ENCODE measurements at places on chromosomes 11 and 22.

DNA sequence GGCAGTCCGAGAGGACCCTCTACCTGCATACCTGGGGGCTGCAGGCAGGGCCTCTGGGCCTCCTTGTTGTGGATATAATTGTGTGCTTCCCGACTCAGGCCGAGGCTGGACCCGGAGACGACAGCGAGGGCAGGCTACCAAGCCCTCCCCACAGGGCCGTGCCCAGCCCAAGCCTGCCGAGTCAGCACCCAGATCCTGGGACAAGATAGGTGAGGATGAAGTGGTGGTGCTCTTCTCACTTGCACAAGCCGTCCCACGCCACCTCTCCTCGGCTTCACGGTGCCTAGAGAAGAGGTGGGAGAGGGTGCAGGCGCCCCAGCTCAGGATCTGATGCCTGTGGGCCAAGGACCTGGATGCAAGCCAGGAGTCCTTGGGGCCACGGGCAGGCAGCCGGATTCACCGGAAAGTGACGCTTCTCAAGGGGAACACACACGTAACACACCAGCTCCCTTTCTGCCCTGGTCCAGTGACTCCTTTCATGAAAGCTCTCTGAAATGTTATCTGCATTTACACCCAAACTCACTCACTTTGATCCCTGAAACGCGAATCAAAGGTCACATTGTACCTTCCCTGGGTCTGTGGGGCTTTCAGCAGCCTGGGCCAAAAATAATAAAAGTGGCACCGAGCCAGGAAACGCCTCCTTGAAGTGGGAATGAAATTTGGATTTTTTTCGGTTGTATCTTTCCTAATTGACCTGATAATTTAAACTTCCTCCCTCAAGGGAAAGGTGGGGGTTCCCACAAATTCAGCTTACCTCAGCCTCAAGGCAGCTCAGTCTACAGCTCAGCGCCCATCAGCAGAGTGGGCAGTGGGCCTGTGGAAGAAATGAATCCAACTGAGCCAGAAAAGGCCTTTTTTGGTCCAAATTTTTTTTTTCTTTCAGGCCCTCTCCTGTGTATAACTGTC is 1.1 kb upstream of the GNB1L start:
- no peak for DNase-seq

GRCh38 chr22:36445158-36445668 is 36.2 kb downstream of the TXN2 start:
- DNase-seq: no peak

- no peak for DNase-seq
Measured at GRCh38 chr11:31995525-31996094, 95.3 kb upstream of the RCN1 start.

DNA sequence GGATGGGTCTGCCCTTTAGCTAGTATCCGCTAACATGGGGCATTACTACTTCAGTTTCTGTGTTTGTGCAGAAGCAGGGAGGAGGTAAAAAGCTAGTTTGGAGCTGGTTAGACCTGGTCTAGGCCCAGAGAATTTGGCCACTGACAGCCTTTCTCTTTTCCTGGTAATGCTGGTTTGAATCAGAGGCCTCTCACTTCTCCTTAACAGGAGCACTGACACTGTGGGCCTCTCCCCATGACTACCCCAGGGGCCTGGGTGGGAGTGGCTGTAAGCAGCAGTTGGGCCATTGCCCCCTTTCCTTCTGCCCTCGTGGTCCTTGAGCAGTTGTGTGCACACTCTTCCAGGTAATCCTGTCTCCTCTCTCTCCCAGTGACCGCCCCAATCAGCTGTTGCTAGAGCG is 8.5 kb upstream of the SLC25A18 start:
- no peak for DNase-seq

DNA sequence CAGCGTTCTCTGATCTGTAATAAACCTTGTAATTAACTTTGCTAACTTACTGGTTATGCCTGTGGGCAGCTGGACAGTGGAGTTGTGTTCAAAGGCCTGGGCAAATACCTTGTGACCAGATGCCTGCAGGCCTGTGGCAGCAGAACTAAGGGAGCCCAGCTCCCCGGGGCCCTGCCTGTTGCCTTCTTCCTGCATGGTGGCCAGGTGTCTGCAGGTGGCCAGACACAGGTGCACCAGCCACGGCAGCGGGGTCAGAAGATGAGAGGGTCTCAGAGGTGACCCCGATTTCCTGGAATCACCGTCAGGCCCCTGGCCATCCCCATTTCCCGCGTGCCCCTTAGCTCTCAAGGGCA is 127.2 kb downstream of the OSBP2 start:
- DNase-seq: no peak

GRCh38 chr22:27905653-27906052 is 13.4 kb downstream of the PITPNB start:
- DNase-seq: no peak

DNA sequence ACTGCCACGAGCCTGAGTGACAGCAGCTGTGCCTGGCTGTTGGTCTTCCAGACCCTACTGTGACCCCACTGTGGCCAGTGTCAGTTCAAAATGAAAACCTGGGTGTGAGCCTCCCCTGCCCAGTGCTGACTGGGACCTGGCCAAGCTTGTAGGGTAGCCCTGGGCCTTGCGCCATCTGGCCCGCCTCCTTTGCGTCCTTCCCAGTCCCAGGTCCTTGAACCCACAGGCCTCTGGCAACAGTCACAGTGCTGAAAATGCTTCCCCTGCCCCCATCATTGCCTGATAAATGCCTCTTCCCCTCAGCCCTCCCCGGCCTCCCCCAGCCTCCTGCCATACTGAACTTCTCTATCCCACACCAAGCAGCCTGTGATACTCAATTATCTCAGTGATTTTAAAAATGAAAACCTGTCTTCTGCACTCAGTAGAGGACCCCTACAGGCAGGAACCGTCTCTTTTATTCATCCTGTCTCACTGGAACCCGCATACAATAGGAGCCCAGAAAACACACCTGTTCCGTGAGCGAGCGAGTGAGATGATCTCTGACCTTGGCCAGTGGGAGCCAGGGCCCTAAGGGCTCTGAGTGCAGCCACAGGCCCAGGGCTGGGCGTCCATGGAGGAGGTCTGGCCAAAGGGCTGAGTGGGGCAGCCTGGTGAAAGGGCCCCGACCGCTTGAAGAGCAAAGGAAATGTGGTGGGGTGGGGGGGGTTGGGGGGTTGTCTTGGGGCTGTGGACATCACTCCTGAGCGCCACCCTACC is 49.7 kb upstream of the TTLL12 start:
- no peak for DNase-seq

DNA sequence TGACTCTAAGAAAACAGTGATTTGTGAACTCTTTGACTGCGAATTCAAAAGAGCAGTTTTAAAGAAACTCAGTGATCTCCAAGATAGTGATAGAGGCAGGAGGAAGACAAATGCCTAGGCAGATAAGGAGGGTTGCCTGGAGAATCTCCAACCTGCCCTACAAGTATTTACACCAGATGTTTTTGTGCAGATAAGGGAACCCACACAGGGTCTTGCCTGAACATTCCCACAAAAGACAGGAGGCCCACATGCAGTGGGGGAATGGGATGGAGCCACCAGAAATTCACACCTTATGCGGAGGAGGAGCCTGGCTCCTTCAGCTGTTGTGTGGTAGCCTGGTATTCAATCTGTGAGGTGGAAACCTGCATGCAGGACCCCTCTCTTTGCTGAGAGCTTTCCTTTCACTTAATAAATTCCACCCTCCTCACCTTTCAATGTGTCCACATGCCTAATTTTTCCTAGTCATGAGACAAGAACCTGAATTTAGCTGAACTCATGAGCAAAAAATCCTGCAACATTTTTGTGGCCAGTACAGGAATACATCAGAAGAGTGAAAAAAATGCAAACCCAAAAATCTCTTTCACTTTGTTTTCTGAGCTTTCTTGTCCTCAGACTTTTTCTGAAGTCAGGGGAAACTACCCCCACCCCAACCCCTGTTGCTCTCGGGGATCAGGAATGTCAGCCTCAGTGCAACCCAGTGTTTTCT is 8.1 kb upstream of the GLYAT start:
- DNase-seq: no peak

GRCh38 chr11:83222499-83222898 is 29.0 kb downstream of the ANKRD42 start:
- DNase-seq: no peak

DNA sequence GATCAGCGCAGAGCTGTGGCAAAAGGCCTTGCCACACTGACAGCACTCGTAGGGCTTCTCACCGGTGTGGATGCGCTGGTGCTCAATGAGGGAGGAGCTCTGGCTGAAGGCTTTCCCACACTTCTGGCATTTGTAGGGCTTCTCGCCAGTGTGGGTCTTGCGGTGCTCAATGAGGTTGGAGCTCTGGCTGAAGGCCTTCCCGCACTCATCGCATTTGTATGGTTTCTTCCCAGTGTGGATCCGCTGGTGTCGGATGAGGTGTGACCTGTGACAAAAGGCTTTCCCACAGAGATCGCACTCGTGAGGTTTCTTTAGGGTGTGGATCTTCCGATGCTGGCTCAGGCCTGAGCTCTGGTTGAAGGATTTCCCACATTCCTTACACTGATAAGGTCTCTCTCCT is 6.9 kb downstream of the ZNF70 start:
- no peak for DNase-seq

- DNase-seq: no peak
Measured at GRCh38 chr22:20244691-20245576, 23.2 kb downstream of the RTN4R start.

DNA sequence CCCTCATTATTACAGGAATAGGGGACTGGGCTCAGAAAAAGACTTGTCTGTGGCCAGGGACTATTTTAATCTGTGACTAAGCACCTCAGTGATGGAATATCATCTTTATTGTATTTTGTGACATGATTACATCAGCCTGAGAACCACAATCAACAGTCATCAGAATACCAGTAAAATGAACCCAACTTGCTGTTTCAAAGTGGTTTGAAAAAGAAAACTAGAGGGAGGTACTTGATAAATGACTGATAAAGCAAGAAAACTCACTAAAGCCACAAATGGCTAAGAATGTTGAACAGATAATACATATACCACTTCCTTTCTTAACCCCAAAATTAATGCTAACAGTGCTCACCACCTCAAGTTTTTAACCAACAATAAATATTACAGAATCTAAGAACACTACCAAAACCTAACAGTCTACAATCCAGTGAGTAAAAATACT is 155.7 kb downstream of the ATG16L2 start:
- DNase-seq: no peak

DNA sequence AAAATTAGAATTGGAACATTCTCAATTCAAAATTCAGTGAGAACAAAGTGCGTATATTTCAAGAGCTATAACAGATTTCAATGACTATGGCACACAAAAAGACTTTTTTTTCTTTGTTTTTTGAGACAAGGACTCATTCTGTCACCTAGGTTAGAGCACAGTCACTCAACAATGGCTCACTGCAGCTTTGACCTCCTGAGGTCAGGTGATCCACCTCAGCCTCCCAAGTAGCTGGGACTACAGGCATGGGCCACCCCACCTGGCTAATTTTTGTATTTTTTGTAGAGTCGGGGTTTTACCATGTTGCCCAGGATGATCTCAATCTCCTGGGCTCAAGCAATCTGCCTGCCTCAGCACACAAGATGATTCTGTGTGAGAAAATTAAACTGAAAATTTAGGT is 51.5 kb downstream of the PIK3C2A start:
- DNase-seq: no peak

DNA sequence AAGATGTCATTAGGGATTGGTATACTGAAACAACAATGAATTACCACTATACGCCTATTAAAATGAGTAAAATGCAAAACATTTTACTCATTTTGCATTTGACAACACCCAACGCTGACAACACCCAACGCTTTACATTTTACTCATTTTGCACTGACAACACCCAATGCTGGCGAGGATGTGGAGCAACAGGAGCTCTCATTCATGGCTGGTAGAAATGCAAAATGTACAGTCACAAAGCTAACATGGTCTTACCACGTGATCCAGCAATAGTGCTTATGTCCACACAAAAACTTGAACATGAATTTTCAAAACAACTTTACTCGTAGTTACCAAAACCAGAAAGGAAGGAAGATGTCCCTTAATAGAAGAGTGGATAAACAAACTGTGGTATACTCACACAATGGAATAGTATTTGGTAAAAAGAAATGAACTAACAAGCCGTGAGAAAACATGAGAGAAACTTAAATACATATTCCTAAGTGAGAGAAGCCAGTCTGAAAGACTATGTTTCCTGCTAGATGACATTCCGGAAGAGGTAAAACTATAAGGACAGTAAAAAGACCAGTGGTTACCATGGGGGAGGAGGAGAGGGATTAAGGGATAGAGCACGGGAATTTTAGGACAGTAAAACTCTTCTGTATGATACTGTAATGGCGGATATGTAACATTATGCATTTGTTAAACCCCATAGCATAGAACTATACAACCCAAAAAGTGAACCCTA is 11.4 kb upstream of the MSANTD2 start:
- no peak for DNase-seq

DNA sequence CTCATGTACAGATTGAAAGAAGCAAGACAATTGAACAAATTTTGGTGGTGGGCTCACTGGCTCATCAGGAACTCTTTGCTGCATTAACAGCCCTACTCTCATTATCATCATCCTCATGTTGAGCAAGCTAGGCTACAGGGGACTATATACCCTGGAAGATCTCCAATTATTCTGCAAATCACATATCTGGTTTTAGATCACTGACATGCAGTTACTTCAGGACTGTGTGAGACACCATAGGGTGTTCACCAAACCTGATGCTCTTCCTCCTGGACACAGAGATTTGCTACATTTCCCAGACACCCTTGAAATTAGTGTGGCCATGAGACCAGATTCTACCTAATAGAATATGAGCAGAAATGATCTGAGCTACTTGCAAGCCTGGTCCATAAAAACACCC is 23.0 kb upstream of the ME3 start:
- DNase-seq: no peak

GRCh38 chr11:11663907-11664306 is 42.1 kb upstream of the GALNT18 start:
- DNase-seq: no peak

- no peak for DNase-seq
Measured at GRCh38 chr11:124950601-124951330, 3.2 kb upstream of the CCDC15 start.

DNA sequence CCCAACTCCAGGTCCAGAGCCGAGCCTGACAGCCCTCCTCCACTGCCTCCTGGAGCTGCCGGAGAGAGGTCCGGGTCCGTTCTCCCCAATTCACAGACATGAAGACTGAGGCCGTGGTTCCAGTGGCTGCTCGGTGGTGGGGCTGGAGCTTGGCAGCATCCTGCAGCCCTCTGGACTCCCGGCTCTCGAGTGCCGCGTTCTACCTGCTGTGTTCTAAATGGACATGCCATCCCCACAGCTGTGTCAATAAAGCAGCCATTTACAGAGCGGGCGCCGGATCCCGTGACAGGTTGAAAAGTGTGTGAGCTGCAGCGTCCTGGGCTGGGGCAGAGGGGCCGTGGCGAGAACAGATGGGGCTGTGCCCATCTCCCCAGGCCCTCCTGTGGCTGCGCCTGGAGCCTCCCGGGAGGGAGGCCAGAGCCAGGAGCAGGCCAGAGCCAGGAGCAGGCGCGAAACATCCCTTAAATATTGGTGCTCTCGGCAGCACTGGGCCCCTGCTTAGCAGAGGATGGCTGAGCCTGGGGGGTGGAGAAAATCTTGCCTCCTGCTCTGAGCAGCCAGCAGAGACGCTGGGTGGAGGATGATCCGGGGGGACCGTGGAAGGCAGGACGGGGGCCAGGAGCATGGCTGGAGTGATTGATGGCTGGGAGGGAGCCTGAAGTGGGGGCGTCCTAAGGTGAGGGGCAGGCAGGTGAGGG is 46.2 kb downstream of the FLRT1 start:
- no peak for DNase-seq

All from T-helper 17 cell (primary cell).